Bone marrow (tissue), 2 donors: ENCODE measurements at places on chromosomes 5 and 9.

DNA sequence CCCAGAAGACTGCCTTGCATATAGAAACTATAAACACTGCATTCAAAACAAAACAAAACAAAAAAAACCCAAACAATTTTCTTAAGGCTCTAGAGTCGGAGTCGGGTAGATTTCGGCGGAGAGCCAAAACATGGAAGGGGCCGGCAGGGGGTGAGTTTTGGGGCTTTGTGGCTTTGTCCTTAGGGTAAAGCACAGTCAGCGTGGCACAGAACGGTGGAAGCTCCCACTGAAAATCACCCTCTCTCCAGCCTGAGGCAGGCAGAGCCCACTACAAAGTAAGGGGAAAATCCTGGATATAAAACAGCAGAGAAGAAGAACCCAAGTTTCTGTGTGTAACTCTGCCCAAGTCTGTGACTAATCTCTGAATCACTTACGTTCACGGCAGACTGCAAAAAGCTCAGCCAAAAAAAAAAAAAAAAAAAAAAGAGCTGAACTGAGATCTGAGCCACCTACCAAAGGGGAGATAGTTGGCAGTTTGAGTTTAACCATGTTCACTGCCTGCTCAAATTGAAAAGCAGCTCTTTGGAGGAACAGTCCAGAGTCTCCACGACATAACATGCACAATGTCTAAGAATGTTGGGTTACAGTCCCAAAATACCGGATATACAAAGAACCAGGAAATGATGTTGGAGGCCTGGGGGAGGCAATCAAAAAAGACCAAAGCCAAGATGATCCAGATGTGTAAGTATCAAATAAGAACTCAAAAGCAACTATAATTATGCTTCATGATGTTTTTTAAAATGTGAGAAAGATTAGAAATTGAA is 26.6 kb upstream of the OR2K2 start:
- DNase-seq, result no peak

- DNase-seq, result no peak
These were observed at the start of gene ARHGEF28 for GRCh38 chr5:73625944-73626811. Gene ARHGEF28, plus strand, starts transcription at chr5:73626196. Its CDS starts 58,656 bp downstream, at chr5:73684852.

DNA sequence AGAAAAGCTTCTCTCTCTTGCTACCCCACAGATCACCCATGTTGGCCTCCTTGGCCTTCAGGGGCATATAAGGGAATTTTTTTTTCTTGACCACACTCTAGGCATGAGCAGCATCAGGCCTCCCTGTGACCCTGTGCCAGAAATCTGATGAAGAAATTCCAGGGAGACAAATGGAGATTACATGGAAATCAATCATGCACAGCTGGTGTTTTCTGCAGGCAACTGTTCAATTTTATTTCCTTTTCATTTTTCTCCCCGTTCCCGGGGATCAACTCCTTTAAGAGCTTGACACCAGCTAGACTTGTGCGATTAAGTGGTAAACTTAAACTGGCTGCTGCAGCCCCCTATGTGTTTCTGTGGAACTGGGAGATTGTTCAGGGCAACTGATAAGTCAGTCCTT is 59.3 kb downstream of the GALNT10 start:
- DNase-seq, result no peak

GRCh38 chr9:127122176-127123063 is at the start of gene ANGPTL2:
Gene ANGPTL2, minus strand, starts transcription at chr9:127122635. Its CDS starts 13,904 bp downstream, at chr9:127108731.
- DNase-seq, result no peak

GRCh38 chr5:74631081-74631953 is 9.2 kb downstream of the ENC1 start:
- peak; percentile 95 for DNase-seq

GRCh38 chr9:99146574-99146973 is 41.7 kb downstream of the TGFBR1 start:
- DNase-seq, result no peak

GRCh38 chr9:77945798-77946197 is 85.8 kb downstream of the GNAQ start:
- no peak for DNase-seq

DNA sequence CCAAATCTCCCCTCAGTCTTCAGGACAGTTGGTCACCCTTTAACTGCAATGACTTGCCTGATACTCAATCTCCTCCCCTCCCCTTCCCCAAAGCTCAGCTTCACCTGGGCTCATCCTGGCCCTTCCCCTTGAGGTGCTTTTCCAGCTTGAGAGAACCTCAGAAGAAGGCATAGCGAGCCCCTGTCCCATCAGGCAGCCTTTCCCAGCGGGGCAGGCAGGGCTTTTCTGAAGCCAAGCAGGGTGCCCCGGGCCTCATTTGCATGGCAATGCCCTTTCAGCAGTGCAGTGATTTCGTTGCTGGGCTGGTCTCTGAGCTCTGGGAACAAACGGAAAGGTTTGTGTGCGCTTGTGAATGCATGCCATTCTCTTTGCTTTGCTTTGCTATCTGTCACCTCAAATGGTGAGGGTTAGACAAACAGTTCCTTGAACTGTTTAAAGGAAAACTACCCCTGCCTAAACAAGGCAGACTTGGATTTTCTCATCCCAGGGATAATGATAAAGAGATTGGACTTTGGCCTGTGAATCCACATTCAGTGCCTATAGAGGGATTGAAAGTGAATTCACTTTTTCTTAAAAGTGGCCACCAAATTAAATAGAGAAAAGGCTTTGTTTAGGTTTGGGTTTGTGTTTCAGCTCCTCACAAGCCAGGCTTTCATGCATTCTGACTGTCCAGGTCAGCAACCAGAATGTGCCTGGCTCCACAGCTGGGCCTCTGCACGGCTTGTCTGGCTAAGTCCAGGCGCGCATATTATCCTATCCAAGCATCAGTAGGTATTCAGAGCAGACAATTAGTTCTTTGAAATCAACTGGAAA is 165.3 kb downstream of the ZNF608 start:
- DNase-seq, result no peak

DNA sequence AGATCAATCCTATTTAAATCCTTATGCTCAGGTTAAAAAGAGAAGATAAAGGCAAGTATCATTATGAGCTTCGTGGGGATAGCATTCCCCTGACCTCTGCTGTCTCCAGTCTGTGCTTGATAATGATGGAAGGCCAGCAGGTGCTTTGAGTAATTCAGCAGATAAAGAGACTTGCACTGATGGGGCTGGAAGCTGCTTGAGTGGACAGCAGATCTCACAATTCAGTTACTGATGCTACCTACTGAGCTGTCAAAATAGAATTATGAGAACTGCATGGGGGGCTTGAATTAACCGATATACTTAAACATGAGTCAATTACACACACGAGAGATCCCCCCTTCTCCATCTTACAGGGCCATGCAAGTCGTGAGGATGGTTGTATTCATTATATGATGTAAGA is 107.7 kb upstream of the GPR151 start:
- no peak for DNase-seq

- DNase-seq, result no peak
These were observed 33.4 kb upstream of the CTNNA1 start for GRCh38 chr5:138719811-138720210.

- no peak for DNase-seq
These were observed 52.0 kb upstream of the DAPK1 start for GRCh38 chr9:87445646-87446045.

GRCh38 chr9:131273856-131274673 is 2.2 kb downstream of the FAM78A start:
- DNase-seq, result no peak

DNA sequence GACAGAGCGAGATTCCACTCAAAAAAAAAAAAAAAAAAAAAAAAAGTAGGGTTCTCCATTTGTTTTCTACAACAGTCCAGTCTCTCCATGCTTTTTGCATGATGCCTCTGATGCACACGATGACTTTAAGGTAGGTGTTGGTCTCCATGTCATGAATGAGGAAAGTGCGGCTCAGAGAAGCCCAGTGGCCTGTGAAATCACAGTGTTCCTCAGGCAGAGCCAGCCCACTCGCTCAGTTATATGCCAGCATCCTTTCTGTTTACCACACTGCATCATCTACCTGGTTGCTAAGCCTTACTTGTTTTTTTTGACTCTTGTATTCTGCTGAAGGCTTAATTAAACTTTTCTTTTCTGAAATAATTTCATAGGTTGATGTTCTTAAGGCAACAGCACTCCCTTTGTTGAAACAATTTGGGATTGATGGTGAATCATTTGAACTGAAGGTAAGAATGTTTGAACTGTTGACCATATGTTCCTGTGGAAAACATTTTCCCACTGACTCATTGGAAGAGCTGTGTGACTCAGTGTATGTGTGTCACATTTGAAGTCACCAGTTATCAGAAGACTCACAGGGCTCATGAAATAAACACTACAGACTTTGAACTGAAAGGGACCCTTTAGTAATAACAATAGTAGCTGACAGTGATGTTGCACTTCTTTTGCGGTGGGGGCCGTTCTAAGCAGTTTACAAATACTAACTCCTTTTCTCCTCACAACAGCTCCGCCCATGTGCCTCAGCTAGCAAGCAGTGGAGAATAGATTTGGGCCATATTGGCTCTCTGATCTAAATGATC is 40.2 kb downstream of the RCL1 start:
- DNase-seq, result no peak

DNA sequence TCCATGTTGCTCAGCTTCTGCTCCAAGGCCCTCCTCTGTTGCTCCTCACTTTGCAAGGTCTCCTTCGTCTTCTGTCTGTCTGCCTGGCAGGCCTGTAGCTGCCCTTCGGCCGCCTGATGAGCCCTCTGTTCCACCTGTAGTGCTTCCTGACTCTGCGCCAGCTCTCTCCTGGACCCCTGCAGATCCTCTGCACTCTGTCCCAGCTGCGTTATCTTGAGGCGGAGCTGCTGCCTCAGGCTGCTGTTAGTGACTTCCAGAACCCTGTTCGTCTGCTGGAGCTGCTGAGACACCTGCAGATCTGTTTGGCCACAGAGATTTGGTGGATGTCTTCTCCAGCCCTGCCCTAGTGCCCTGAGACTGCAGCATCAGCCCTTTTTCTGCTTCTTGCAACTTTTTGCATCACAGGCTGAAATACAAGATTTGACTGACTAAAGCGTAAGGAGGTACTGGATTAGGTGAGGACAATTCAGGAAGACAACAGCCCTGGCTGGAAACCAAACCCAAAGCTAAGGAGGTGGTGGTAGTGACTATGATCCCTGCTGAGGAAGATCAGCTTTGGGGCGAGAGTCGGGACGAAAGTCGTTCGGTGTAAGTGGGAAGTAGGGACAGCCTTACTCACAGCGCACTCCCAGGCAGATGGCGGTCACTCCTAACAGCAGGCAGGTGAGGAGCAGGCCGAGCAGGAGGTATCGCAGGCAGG is 2.1 kb downstream of the CD72 start:
- DNase-seq, result no peak

- DNase-seq, result no peak
These were observed 144.0 kb upstream of the HAPLN1 start for GRCh38 chr5:83864652-83865051.

DNA sequence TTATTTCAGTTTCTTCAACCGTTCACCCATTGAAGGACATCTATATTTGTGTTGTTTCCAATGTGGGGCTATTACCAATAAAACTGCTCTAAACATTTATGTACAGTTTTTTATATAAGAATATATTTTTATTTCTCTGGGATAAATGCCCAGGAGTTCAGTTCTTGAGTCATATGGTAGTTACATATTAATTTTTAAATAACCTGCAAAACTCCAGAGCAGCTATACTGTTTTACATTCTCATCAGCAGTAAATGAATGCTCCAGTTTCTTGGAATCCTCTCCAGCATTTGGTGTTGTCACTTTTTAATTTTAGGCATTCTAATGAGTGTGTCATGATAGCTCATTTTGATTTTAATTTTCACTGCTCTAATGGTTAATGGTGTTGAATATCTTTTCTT is 36.2 kb downstream of the CDK7 start:
- no peak for DNase-seq

- DNase-seq, result no peak
These were observed 4.4 kb downstream of the UGCG start for GRCh38 chr9:111900858-111901612.

- no peak for DNase-seq
These were observed 315.8 kb downstream of the CSNK1G3 start for GRCh38 chr5:123827811-123828210.

DNA sequence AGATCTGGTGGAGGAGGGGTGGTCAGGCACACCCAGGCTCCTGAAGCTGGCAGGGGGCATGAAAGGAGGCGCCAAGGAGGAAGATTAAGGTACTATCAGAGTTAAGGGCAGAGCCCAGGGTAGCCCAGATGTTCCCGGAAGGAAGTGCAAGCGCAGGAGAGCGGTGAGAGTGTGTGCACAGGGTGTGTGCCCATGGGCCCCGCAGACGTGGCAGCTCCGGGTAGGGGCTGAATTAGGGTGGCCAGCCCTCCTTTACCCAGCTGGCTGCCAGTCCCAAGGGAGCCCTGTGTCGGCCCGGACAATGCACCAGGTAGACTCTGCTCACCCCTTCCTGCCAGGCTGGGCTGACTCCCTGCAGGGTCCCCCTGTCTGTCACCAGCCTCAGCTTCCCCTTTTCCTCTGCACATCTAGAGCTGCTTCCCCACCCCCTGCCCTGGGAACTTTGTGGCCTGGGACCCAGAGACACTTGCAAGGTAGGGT is at the start of gene SMIM33:
Gene SMIM33 (plus strand): TSS at position 184 of the 480 bp plus-strand sequence. CDS start 118 bp downstream, at position 302.
- peak; percentile 53 for DNase-seq

- no peak for DNase-seq
These were observed 7.9 kb upstream of the NEUROG1 start for GRCh38 chr5:135543485-135544304.

GRCh38 chr9:134418354-134418753 is 92.1 kb downstream of the RXRA start:
- no peak for DNase-seq

- no peak for DNase-seq
These were observed 64.3 kb upstream of the SLC25A51 start for GRCh38 chr9:37968228-37968701.

GRCh38 chr5:54249210-54250028 is 61.0 kb downstream of the ARL15 start:
- peak; percentile 44 for DNase-seq

GRCh38 chr9:136482046-136482792 is 621 bp downstream of the SEC16A start:
- peak; percentile 59 for DNase-seq

GRCh38 chr5:65026816-65027548 is 258.3 kb downstream of the CWC27 start:
- DNase-seq, result no peak

DNA sequence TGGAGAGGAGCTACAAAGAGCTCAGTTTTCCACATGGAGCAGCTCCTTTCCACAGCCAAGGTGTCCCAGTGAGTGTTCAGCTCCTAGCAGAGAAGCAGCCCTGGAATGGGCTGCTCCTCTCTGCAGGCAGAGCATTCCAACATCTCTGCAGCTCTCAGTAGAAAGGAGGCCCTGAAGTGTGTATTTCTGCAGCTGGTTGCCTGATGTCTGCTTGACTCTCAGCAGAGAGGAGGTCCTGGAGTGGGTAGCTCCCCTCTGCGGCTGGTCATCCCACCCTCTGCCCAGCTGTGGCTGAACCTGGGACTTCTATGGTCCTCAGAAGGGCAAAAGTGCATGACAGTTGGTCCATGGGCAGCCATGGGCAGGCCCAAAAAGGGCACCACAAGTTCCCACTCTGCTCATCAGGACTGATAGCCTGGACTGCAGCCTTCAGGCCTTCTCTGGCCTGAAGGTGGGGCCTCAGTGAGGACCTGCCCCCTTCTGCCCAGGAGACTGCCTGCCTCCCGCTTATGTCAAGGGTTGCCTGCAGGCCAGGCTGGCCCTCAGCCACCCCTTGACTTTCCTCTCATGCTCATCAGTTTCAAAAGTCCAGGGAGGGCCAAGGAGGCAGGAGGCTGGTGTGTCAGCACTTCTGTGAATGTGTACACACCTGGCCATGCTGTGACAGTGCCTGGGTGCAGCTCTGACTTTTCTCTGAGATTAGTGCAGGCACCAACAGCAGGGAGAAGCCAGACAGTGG is 605.9 kb upstream of the FAM174A start:
- DNase-seq, result no peak

- DNase-seq, result no peak
These were observed 64.0 kb downstream of the OTULIN start for GRCh38 chr5:14728459-14728938.

GRCh38 chr9:4464911-4465513 is 25.3 kb upstream of the SLC1A1 start:
- no peak for DNase-seq
